ENCODE measurements at places on chromosomes 5 and 9. TPM values are rescaled to one million over a fixed set of nuclear protein-coding genes. Genes with fewer than 3 reads are reported as not detected.

Gene KCNV2
- not detected for total RNA-seq

Gene PCA3
- under 0.01 TPM for total RNA-seq

Gene TNFSF8
- total RNA-seq, result not detected

Gene FBP2
- total RNA-seq, result not detected

Gene RNF208
- 0.16 TPM for total RNA-seq

Gene OR1J2
- total RNA-seq, result not detected

Gene CBY3
- not detected for total RNA-seq

Gene SLCO6A1
- not detected for total RNA-seq

Gene FOXD1
- total RNA-seq, result 0.16 TPM

Gene MRPL41
- 48.6 TPM for total RNA-seq

Gene LCN1
- total RNA-seq, result not detected

Gene INSL6
- not detected for total RNA-seq

Gene CD72
- total RNA-seq, result not detected

Gene SLC6A3
- not detected for total RNA-seq

Gene ANKRD34B
- total RNA-seq, result not detected

All from bladder microvascular endothelial cell (primary cell).